NCI-H510A treated with DMSO at 0.1 percent for 48 hours (cell line): ENCODE measurements at places on chromosomes 5 and 9.

- no peak for DNase-seq
Measured at GRCh38 chr9:35158501-35159280, 3.1 kb upstream of the UNC13B start.

- no peak for DNase-seq
Measured at GRCh38 chr5:55331321-55331720, 23.5 kb downstream of the MTREX start.

DNA sequence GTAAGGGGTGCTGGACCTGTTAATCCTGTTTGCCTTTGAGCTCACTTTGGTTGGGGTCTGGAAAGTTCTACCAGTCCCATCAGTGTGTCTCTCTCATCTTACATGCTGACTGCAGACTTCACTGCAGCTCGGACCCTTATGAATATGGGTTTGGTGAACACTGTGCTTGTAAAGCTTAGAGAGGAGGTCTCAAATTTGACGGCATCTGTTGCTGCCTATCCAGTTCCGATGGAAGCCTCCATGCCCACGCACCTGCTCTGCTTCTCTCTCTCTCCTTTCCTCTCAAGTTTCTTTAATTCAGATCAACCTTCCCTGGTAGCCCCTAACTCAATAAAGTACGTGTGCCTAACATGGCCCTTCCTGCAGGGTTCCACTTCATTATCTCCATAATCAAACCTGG lies 217.9 kb downstream of the HSPA4 start:
- DNase-seq, result no peak

DNA sequence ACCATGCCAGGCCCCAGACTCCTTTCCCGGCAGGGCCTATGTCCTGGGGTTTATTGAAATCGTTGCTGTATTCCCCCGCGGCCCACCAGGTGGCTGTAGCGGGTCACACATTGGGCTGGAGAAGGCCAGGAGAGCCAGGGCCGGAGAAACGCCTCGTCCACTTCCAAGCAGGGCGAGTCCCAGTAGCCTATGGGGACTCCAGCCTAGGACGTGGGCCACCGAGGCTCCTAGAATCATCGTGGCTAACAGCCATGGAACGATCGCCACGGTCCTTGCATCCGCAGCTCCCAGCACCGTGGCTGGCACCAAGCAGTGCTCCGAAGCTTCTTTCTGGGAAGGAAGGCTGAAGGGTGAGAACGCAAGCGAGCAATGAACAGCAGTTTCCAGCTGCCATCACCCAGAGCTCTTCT lies 87.7 kb downstream of the ENTREP1 start:
- peak; percentile 59 for DNase-seq

DNA sequence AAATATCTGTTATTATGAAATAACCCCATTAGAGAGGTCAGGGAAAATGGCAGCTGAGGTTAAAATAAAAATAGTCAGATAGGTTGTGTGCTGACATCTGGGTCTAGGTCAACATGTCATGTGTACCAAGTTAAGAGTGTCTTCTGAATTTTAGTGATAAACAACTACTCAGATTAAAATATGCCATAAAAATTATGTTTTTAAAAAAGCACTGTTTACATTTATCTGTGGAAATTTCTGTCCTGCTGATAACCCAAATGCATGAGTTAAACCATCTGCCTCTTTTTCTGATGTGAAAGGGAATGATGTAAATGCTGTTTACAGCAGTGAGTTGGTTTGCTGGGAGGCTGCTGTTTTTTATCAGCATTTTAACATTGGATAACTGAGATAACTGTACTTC lies 361.2 kb upstream of the TARS1 start:
- DNase-seq, result no peak

GRCh38 chr9:10050016-10050415 lies 562.8 kb downstream of the PTPRD start:
- DNase-seq, result no peak
